ENCODE measurements at places on chromosomes 2 and 18. TPM values are rescaled to one million over a fixed set of nuclear protein-coding genes. Genes with fewer than 3 reads are reported as not detected.
A peak's percentile ranks its signal among the peaks of the same experiment; 100 is the strongest.

DNA sequence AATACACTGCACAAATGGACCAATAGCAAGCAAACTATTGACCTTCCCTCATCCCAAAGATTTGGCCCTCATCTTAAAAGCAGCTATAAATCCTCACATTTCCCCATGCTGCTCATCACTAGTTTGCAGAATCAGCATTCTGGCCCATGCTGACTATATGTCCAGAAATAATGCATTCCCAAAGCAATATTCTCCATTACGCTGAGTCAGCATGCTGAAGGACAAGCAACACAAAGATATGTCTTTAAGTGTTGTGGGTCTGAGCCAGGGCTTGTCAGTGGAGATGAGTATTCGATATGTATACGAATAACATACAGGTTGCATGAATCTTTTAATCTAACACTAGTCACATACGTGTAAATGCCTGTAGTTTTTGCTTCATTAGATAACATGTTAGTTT is 1045.0 kb upstream of the DDX18 start:
- DNase-seq: no peak

- DNase-seq: peak; percentile 57
Observed at GRCh38 chr2:173119069-173119807, 43.6 kb downstream of the MAP3K20 start.

- DNase-seq: no peak
Observed at GRCh38 chr2:221095356-221095755, 476.7 kb downstream of the EPHA4 start.

GRCh38 chr2:106184857-106185256 is 9.2 kb downstream of the UXS1 start:
- DNase-seq: no peak

DNA sequence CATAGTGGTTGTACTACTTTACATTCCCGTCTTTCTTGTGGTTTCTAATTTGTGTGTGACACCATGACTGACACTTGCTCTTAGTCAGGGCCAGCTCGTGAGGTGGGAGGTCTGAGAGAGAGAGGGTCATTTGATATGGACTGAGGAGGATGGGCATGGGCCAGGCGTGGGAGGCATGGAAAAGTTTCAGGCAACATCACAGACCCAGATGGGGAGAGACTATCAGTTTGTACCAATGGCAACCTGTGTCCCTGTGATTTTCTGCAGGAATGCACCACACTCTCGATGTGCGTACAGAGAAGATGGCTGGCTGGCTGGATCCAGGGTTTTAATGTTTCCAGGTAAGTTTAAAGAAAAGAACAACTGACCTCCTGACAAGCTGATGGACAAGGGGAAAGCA is 273.6 kb downstream of the CYRIA start:
- no peak for DNase-seq

DNA sequence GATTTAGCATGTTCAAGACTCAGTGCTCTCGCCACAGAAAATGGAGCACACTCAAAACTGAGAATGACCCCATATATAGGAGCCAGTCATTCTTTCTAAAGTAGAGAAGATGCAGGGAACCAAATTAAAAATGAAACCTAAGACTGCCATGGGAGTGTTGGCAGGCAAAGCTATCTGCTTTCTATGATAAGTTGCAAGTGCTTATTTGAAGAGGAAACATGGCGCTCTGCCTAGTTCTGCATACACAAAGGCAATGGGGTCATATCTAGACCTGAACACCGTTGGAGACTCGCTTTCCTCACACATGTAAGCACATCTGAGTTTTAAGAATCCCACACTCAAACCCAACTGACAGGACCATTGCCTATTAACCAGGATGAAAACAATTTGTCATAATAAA is 292.5 kb downstream of the ALK start:
- no peak for DNase-seq

Gene NCKAP1
- total RNA-seq: 132 TPM

Gene COL6A3
- total RNA-seq: 54.4 TPM

Gene LOXL3
- 5.6 TPM for total RNA-seq

Gene RAX
- not detected for total RNA-seq

Data from right cardiac atrium (tissue), 5 donors.